Muscle of leg (tissue), 16 donors: ENCODE measurements at places on chromosomes 3 and 15.
A peak's percentile ranks its signal among the peaks of the same experiment; 100 is the strongest.

- no peak for DNase-seq
Measured at GRCh38 chr15:89761009-89761831, 10.2 kb upstream of the MESP1 start.

DNA sequence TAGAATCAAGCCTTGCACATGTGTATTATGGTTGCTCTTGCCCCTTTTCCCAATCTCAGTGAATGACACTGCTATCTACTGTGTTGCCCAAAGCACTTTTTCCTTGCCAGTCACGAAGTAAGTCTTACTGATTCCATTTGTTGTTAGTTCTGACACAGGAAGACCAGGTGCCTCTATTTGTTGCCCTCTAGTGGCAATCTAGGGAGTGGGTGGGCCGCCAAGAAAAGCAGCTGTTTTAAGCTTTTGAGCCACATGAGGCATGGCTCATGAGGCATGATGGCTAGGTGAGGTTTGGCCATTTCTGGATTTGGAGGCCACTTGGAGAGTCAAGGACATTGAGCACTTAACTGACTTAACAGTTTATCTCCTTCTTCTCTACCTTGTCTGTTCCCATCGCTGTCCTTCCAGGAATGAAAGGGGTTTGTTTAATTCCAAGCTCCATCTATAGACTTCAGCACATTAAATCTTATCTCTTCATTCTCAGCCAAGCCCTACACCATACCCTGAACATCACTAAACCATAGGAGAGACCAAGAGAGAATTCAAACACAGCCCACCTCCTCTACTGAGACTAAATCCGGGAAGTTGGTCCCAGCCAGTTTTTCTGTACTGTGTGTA, 103.1 kb downstream of the HCN4 start:
- DNase-seq, result peak; percentile 55

DNA sequence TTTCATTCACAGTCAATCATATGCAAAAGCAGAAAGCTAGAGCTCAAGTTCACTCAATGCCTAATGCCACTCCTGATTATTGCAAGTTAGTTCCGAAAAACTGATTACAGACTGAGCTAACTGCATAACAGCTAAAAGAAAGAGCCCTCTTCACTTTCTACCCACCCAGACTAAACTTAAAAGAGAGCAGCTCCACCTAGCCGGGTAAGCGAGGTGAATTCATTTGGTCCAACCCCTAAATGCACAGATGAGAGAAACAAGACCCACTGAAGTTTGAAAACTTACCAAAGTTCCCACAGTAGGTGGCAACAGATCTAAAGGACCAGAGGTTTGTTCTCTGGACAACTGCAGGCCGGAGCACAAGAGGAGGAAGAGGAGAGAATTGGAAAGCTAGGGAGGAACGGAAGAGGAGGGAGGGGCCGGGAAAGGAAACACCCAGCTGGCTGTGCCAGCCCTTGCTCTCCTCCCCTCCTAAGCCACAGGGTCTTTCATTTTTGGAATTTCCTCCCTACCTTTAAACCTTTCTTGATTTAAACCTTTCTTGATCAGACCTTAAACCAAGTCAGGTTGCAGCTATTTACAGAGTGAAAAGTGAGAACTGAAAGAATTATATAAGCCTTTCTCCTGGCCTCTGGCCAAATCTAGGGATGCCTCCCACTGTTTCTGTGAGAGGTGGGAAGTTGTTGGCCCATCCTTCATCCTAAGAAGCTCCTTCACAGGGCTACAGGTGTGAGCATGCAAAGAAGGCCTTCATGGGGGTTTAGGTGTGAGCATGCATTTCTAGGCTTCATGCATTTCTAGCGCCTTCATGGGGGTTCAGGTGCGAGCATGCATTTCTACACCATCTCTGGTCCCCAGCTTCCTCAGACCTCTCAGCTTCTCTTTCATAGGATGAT, 114.7 kb upstream of the LMOD3 start:
- DNase-seq, result peak; percentile 22

GRCh38 chr3:45123030-45123429, 23.1 kb downstream of the CDCP1 start:
- no peak for DNase-seq

GRCh38 chr15:62307551-62307950, 142.5 kb upstream of the C2CD4B start:
- no peak for DNase-seq

GRCh38 chr3:14874784-14875183, 56.0 kb downstream of the FGD5 start:
- DNase-seq, result no peak

GRCh38 chr3:172562871-172563865, 39.9 kb upstream of the TNFSF10 start:
- peak; percentile 85 for DNase-seq

- DNase-seq, result peak; percentile 68
Measured at GRCh38 chr15:88202231-88202630, 54.3 kb downstream of the NTRK3 start.

- DNase-seq, result peak; percentile 95
Measured at GRCh38 chr15:96327155-96327741, 3.3 kb upstream of the NR2F2 start.

DNA sequence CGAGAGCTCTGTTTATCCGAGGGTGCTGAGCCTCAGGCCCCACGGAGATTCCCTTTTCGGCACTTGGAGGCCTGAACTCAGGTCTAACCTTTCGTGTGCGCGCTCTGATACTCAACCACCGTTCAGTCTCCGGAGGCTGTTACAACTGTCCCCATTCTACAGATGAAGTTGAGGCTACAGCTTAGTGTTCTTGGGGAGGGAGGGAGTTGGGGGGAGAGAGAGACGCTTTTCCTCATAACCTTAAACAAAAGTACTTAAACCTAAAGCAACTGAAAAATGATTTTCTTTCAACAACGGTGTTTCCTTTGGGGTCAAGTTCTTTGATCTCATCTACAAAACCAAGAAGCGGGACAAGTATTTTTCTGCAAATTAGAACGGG, 952 bp upstream of the CHST2 start:
- DNase-seq, result no peak

GRCh38 chr3:45355351-45355750, 33.0 kb upstream of the LARS2 start:
- no peak for DNase-seq

DNA sequence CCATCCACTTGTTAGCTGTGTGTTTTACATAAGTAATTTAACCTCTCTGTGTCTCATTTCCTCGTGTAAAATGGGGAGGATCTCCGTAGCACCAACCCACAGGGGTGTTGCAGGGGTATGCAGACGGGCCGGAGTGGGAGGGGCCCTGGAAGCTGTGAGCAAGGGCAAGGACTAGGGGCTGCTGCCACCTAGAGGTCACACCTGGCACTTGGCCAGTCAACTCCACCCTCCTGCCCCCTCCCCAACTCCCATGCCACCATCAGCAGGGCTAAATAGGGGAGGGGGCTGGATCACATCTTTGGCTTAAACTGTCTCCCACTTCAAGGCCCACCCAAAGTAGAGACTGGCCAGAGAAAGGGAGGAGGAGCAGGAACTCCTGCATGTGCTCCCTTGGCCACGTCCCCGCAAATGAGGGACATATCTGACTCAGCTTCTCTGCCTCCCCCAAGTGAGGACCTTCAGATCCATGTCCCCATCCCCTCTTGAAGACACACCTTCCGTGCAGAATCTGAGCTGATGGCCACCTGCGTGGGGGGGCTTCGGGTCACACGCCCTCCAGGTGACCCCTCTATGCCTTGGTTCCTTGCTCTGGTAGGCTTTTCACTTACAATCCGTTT, 2.6 kb downstream of the CCDC9B start:
- DNase-seq, result peak; percentile 67

DNA sequence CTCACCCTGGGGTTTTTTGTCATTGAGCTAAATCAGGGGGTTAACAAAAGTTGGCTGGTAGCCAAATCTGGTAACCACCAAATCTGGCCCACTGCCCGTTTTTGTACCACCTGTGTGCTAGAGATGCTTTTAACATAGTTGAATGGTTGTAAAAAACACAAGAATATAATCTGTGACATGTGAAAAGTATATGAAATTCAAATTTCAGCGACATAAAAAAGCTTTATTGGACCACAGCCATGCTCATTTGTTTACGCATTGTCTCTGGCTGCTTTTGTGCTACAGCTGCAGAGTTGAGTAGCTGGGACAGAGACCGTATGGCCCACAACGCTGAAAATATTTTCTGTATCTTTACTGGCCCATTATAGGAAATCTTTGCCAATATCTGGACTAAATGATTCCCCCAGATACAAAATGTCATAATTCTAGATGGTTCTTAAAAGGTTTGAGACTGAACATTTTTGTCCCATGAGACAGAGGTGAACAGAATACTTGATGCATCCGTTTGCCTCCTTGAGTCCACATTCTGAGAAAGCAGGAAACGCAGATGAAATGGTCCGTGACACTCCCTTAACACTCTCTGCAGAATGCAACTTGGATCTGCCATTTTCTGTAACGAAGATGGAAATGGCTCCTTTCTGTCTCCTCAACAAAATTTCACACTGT, 120.9 kb upstream of the PDZRN3 start:
- DNase-seq, result peak; percentile 97

- no peak for DNase-seq
Measured at GRCh38 chr3:15083252-15083651, 15.7 kb downstream of the RBSN start.

- peak; percentile 85 for DNase-seq
Measured at GRCh38 chr15:86061581-86061980, 18.1 kb upstream of the AGBL1 start.

GRCh38 chr3:102057781-102058421, 208.6 kb downstream of the NFKBIZ start:
- no peak for DNase-seq

- no peak for DNase-seq
Measured at GRCh38 chr15:26968806-26969205, 2.2 kb upstream of the GABRG3 start.

DNA sequence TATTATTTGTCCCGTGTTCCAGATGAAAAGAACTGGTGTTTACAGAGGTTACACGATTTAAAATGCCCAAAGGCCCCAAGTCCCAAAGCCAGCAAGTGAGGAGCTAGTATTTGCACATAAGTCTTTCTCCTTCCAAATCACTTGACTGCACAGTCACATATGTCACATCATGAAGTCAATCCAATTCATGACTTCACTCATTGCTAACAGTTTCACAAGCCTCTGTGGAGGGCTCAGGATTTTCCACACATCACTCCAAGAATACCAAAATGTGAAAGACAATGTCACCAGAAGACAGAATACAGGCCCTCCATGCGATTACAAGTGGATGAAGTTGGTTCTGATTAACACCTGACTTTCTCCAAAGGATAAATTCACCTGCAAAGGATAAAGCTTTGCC, 283.1 kb upstream of the UBE2E2 start:
- DNase-seq, result peak; percentile 78

- DNase-seq, result peak; percentile 58
Measured at GRCh38 chr3:184345317-184346144, 8.1 kb downstream of the FAM131A start.

GRCh38 chr15:39361497-39361896, 219.4 kb upstream of the THBS1 start:
- no peak for DNase-seq

GRCh38 chr3:132556508-132557159, 40.4 kb upstream of the ACKR4 start:
- peak; percentile 94 for DNase-seq

- no peak for DNase-seq
Measured at GRCh38 chr3:105611304-105612192, 244.8 kb downstream of the ALCAM start.

DNA sequence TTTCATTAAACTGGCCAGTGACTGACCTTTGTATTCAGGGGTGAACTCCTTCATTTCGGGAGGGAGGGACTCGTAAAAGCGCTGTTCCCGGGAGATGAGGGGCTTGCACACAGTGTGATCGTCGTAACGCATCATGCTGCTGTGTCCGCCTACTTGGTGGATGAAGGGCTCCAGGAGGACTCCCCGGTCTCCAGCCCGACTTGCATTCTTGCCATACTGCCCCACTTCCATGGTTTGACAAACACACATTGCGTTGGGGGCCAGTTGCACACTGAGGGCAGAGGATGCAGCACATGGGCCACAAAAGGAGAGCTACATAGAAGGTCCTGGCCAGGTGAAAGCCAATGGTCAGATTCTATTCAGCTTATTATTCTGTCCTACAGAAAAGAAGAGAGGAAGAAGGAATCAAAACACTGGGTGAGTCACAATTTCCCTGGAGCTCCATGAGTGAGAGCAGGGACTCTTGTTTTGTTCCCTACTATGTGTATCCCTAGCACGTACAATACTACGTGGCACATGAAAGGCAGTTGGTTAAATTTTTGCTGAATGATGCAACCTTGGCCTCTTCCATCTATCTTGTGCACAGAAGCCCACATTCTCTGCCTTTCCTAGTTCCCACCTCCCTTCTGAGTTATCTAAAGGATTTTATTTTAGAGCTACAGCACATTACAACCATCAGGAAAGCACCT, 24.2 kb upstream of the GMPPB start:
- no peak for DNase-seq

- DNase-seq, result no peak
Measured at GRCh38 chr3:144119633-144120032, 148.0 kb downstream of the DIPK2A start.

DNA sequence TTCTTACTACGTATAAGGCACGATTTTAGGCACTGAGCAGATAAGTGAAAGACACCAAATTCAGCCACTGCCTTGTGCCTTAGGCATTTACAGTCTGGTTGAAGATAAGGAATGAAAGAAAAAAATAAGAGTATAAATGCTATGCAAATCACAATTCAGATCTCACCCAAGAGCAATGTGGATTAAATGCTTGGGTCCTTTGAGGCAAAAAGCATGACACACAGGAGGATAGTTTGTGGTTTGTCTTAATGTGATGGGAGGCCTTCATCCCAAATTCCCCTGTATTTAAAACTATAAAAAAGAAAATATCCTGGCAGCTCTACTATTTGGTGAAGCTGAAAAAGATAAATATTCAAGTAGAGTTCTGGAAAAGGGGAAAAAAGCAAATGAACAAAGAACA, 79.8 kb downstream of the TGFBR2 start:
- no peak for DNase-seq

GRCh38 chr3:153437666-153438065, 275.6 kb downstream of the RAP2B start:
- DNase-seq, result no peak

DNA sequence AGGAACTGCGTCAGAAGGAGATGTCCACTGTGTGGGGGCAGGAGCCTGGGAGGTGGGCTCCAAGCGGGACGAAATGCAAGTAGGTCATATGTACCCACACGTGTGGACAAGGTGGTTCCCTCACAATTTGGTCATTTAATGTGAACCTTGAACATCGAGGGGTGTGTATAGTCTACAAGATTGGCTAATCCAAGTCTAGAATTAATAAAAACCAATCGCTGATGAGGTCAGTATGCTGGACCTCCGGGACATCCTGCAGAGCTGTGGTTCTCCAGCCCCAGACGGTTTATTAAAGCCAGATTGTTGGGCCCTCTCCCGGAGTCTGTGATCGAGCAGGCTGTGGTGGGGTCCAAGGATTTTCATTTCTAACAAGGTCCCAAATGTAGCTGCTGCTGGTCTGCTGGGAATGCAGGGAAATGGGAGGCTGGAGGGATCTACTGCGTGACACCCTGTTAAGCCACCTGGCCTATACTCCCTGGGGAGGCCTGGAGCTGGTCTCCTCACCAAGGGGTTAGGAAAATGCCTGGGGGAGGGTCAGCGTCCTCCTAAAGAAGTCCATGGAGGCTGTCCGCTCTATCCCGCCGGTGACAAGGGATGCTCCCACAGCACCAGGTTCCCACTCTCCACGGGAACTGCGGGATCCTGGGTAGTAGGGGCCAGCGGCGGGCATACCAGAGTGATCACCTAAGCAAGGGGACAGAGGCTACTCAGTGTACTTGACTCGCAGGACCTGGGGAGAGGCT, 25.1 kb downstream of the PCSK6 start:
- DNase-seq, result peak; percentile 79
